Astrocyte (in vitro differentiated cells and primary cell): ENCODE measurements at places on chromosomes 4 and X. TPM values are rescaled to one million over a fixed set of nuclear protein-coding genes. Genes with fewer than 3 reads are reported as not detected.

ARSH gene
- total RNA-seq, result not detected in 2 replicates

TRIML2 gene
- 55.7 and 63.3 TPM in 2 replicates for total RNA-seq

ATXN3L gene
- total RNA-seq, result not detected in 2 replicates

SPANXA2 gene
- not detected in 2 replicates for total RNA-seq

CLCN4 gene
- total RNA-seq, result 5.9 and 7.2 TPM in 2 replicates

GPR34 gene
- total RNA-seq, result not detected in 2 replicates

TEX11 gene
- not detected in 2 replicates for total RNA-seq

PNPLA4 gene
- total RNA-seq, result 12.1 and 12.8 TPM in 2 replicates

GPR119 gene
- not detected in 2 replicates for total RNA-seq

FATE1 gene
- not detected in 2 replicates for total RNA-seq

FAM156A gene
- total RNA-seq, result 24.1 and 24.2 TPM in 2 replicates

CSAG2 gene
- total RNA-seq, result not detected in 2 replicates

ZAR1 gene
- not detected in 2 replicates for total RNA-seq
